H1 (cell line): ENCODE measurements at places on chromosomes 11 and 22. TPM values are rescaled to one million over a fixed set of nuclear protein-coding genes. Genes with fewer than 3 reads are reported as not detected.

EIF4ENIF1 gene
- polyA plus RNA-seq, result 18.7 and 21.9 TPM in 2 replicates

GP1BB gene
- polyA plus RNA-seq, result 0.36 and 0.66 TPM in 2 replicates

MGAT3 gene
- 4.3 and 6.3 TPM in 2 replicates for polyA plus RNA-seq

SEPTIN3 gene
- 39.7 and 52.9 TPM in 2 replicates for polyA plus RNA-seq

GLYATL2 gene
- polyA plus RNA-seq, result 0.08 and 0.39 TPM in 2 replicates

CBLIF gene
- polyA plus RNA-seq, result not detected in 2 replicates

GAL3ST3 gene
- 21.1 and 35.0 TPM in 2 replicates for polyA plus RNA-seq

ANGPTL5 gene
- not detected in 2 replicates for polyA plus RNA-seq

E2F8 gene
- polyA plus RNA-seq, result 3.8 and 5.4 TPM in 2 replicates

SHANK3 gene
- 1.5 and 2.8 TPM in 2 replicates for polyA plus RNA-seq

CDHR5 gene
- polyA plus RNA-seq, result 0.02 TPM in 1 of 2 replicates, not detected in the other

C11orf65 gene
- 0.08 and 0.14 TPM in 2 replicates for polyA plus RNA-seq

RIN1 gene
- polyA plus RNA-seq, result 2.5 and 3.8 TPM in 2 replicates

TRIM49C gene
- polyA plus RNA-seq, result not detected in 2 replicates

NXPE2 gene
- not detected in 2 replicates for polyA plus RNA-seq

EIF3F gene
- polyA plus RNA-seq, result 222 and 469 TPM in 2 replicates

OR8D1 gene
- not detected in 2 replicates for polyA plus RNA-seq

MRPL21 gene
- polyA plus RNA-seq, result 72.0 and 102 TPM in 2 replicates

OR56A1 gene
- polyA plus RNA-seq, result 0.02 and 0.20 TPM in 2 replicates

DCHS1 gene
- polyA plus RNA-seq, result 8.2 and 8.9 TPM in 2 replicates

YPEL4 gene
- polyA plus RNA-seq, result 0.09 and 0.38 TPM in 2 replicates

H19 gene
- 10.0 and 16.2 TPM in 2 replicates for polyA plus RNA-seq

TOM1 gene
- polyA plus RNA-seq, result 39.2 and 40.8 TPM in 2 replicates

GGTLC2 gene
- polyA plus RNA-seq, result 0.14 TPM in 1 of 2 replicates, not detected in the other

APOL4 gene
- 0.02 TPM in 1 of 2 replicates, not detected in the other for polyA plus RNA-seq

TMEM86A gene
- 1.5 and 2.4 TPM in 2 replicates for polyA plus RNA-seq

BTBD18 gene
- 0.03 TPM in 2 replicates for polyA plus RNA-seq

CCDC85B gene
- 19.8 and 40.6 TPM in 2 replicates for polyA plus RNA-seq

CSNK2A3 gene
- 0.50 and 1.0 TPM in 2 replicates for polyA plus RNA-seq

KBTBD3 gene
- 0.64 and 1.2 TPM in 2 replicates for polyA plus RNA-seq

MIAT gene
- polyA plus RNA-seq, result 27.6 and 38.3 TPM in 2 replicates

MLC1 gene
- polyA plus RNA-seq, result 0.17 and 0.20 TPM in 2 replicates

SCN3B gene
- 0.46 and 0.67 TPM in 2 replicates for polyA plus RNA-seq
